ENCODE measurements at places on chromosomes 1 and 21.

DNA sequence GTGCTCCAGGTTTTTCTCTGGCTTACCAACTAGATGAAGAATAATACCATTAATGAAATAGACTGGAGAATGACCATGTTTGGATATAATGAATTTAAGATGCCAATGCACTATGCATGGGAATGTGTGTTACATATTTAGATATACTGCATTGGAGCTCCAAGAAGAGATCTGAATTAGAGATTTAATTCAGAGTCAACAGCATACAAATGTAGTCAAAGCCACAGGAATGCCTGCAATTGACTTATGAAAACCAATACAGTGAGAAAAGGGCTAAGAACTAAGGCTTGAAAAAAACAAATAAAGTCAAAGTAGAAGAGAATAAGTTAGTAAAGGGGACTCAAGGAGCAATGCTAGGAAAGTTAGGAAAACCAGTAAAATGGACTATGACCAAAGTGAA is 59.1 kb downstream of the USP24 start:
- DNase-seq, result no peak

DNA sequence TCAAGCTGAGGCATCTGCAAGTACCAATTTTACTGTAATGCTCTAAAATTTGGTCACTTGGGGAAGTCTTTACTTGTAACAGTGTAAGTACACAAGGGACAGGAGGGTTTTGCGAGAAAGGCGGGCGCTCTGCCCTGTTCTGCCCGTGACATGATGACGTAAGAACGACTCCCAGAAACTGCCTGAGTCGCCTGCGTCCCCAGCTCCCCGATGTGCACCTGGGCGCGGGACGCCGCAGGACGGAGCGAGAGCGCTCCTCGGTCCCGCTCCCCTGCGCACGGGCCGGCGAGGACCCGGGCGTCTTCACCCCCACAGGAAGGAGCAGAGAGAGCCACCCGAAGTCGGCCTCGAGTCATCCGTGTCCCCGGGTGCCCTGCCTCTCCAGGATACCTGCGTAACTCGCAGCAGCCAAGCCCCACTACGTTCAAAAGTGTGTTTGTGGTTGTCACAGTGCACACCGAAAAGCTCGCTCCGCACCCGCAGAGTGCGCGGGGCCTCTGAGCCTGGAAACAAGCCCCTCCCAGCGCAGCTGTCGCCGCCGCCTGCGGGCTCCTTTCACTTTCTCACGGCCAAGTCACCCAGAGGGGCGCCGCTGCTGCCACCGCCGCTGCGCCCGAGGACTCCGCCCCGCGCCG is 3.3 kb upstream of the ZBTB18 start:
- no peak for DNase-seq

DNA sequence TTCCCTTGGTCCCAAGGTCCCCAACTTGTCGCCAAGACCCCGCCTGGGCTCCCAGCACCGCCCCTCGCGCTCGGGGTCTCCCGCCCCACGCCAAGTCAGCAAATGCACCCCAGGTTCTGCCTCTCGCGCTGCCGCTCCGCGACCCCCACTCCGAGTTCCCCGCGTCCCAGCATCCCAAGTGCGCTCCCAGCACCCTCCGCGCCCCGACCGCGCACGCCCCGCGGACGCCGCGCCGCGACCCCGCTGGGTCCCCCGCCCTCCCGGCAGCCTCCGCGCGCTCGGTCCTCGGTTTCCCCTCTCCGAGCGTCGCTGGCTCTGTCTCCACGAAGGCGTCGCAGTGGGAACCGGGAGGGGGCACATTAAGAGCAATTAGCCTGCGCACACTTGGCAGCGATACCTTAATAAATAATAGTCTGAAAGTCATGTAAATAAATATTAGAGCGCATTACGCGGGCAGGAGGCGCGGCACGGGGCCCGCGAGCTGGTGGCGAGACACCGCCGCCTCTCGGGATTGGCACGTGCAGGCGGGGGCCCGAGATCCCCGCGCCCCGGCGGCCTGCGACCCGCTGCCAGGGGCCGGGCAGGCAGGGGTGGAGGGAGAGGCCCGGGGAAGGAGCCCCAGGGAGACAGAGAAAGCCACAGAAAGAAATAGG is 75.9 kb downstream of the VWA5B1 start:
- no peak for DNase-seq

GRCh38 chr1:67956116-67956515 is 94.3 kb downstream of the DIRAS3 start:
- DNase-seq, result no peak

DNA sequence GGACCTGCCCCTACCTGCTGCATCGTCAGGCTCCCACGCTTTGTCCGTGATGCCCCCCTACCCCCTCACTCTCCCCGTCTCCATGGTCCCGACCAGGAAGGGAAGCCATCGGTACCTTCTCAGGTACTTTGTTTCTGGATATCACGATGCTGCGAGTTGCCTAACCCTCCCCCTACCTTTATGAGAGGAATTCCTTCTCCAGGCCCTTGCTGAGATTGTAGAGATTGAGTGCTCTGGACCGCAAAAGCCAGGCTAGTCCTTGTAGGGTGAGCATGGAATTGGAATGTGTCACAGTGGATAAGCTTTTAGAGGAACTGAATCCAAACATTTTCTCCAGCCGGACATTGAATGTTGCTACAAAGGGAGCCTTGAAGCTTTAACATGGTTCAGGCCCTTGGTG is 8.9 kb downstream of the SPATA46 start:
- no peak for DNase-seq

DNA sequence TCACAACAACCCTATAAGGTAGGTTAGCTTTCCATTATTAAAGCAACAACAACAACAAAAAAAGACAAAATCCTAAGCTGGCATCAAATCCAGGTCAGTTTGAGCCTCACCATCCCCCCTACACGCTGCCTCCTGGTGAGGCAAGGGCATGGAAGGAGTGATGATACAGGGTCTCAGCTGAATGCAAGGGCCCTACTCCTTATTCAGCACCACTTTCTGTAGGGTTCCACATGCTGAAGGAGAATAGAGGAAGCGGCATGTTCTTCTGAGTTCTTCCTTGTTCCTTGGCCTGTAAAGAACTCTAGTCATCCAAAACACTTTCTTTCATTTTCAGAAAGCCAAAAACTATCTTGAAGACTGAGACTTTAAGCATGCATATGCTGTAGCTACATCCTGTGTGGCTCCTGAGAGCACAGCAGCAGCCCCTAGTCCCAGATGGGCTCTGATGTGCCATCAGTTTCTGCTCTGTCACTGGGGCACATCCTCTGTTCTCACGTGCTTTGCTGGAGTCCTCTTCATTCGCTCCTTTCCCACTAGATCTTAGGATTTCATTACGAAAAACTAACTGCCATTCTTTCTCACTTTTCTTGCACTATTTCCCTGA is 6.2 kb downstream of the ILDR2 start:
- DNase-seq, result no peak

- DNase-seq, result no peak
These were observed 21.3 kb downstream of the ZCCHC17 start for GRCh38 chr1:31318146-31318545.

- no peak for DNase-seq
These were observed 72.8 kb downstream of the ETS2 start for GRCh38 chr21:38878379-38879179.

- DNase-seq, result no peak
These were observed 67.1 kb downstream of the UBE2T start for GRCh38 chr1:202274611-202275010.

GRCh38 chr1:204867203-204867602 is 3.5 kb upstream of the NFASC start:
- DNase-seq, result no peak

GRCh38 chr1:65362545-65362944 is 53.2 kb downstream of the DNAJC6 start:
- DNase-seq, result no peak
